ENCODE measurements at places on chromosomes 3 and 15.

DNA sequence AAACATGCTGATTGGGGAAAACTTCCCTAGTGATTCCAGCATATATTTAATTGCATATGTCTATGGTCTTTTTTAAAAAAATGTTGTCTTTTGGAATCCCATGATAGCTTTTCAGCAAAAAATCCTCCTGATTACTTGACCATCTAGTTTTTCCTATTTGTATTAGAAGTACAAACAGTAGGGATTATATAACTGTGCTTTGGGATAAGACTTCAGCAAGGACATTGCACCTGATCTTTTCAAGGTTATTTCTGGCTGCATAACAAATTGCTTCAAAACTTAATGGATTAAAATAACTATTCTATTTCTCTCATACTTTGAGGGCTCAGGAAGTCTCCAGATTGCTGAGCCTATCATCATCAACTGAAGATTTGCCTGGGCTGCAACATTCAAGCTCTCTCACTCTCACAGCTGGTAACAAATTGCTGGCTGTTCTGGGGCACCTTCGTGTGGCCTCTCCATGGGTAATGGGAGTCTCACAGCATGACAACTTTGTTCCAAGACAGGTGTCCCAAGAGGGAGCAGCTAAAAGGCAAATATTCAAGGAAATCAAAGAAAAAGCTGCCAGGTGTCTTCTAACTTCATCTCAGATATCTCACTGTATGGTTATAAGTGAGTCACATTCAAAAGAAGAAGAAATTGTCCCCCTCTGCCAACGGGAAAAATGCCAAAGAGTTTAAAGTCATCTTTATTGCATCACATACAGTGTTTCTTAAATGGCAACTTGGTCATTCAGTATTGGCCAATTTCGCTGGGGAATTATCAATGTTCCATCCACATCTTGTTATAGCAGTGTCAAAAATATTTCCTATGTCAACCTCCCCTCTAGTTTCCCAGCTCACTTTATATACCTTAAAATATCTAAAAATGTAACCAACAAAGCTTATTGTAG is 644.5 kb upstream of the GRM7 start:
- no peak for DNase-seq

GRCh38 chr3:86793786-86794185 is 197.2 kb downstream of the VGLL3 start:
- peak; percentile 93 for DNase-seq

DNA sequence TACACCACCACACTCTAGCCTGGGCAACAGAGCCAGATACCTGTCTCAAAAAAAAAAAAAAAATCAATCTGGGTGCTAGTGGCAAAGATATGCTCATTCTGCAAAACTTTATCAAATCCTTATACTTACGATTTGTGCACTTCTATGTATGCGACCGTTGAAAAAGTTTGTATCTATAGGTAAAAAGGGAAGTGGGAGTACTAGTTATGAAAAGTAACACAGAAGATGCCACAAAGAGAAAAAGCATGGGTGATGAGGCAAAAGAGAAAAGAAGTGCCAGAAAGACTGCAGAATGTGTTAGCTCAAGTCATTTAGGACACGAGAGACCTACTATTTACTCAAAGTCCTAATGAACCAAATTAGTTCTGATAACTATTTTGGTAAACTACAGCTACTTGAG is 407.8 kb downstream of the SHQ1 start:
- no peak for DNase-seq

- DNase-seq: peak; percentile 29
Measured at GRCh38 chr15:22949074-22949547, 31.1 kb downstream of the CYFIP1 start.

DNA sequence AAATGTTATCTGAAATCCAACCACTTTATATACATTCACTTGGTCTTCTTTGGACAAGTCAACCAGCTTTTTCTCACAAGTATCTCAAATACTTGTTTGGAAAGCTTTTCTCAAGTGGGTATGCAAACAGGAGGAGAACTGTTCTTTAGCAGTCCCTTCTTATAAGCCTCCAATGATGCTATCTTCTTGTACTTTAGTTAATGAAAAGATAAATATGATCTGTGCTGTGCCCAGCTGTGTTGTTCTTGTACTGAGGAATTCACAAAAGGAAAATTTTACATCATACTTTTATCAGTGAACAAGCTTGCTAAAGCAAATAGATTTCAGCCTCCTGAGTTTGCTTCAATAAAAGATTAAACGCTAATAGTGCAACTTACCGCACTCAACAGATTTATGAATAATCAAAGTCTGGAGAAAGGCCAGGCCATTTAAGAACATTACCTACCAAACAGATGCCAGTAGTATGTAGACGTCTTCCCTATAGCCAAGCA is 395.2 kb downstream of the MECOM start:
- DNase-seq: no peak

DNA sequence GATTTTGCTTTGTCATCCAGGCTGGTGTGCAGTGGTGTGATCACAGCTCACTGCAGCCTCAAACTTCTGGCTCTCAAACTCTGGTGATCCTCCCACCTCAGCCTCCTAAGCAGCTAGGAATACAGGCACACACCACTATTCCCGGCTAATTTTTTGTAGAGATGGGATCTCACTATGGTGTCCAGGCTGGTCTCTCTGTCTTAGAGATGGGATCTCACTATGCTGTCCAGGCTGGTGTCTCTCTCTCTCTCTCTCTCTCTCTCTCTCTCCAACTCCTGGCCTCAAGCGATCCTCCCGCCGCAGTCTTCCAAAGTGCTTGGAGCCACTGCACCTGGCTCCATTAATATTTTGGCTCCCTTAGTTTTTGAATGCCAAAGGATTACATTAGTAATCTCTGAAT is 17.7 kb downstream of the USF3 start:
- no peak for DNase-seq

GRCh38 chr3:148790851-148791735 is 36.5 kb upstream of the CPB1 start:
- DNase-seq: no peak

GRCh38 chr3:159749406-159749805 is 239.2 kb upstream of the IL12A start:
- no peak for DNase-seq

GRCh38 chr3:136992115-136992514 is 34.3 kb downstream of the IL20RB start:
- DNase-seq: no peak

DNA sequence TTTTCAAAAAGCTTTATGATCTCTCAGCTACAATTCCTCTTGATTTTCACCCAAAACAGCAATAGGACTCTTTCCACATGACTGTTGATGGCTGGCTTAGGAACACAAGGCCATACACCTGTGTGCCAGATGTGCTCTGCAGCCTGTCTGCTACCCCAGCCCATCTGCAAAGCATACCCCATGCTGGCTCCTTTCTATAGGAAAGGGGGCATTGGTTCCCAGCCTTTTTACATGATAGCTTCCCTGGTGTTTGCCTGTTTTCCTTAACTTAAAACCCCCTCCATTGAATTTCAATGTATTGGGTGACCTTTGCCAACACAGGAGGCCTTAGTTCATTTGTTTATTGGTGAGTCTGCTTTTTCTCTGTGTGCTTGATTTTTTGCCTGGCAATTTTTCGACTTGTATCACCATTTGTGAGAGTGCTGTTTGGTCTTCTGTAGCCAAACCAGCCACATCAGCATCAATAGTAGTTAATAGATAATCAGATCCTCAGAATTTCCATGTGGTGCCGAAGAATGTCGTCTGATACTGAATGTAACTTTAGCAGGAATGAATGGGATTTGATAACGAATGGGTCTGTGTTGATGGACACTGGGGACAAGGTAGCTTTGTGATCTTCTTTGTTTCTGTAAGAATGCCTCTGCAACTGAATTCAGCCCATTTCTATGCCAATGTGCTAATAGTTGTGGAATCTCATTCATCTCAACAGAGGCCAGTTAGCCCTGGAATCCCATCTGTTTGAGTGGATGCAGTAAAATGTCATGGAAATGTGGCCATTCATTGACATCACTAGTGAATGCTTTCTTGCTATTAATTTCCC is 272.2 kb upstream of the RARB start:
- peak; percentile 67 for DNase-seq

DNA sequence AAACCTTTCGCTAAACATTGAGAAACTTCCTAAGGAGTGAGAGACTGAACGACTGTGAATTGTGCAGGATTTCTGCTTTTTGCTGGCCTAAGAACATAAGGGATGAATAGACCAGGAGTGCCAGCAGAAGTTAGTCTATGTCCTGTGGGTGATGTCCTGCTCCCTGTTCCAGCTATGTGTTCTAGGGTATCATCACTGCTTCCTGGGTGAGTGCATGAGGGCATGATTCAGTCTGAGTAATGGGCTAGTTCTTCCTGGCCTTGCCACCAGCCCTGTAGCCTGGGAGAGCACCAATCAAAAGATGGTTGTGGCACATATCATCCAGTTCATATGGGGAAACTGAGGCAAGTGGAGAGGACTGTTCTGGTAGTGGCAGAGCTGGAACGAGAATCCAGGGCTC is 153.9 kb upstream of the TPM1 start:
- no peak for DNase-seq

- no peak for DNase-seq
Measured at GRCh38 chr3:111692593-111693552, 97.7 kb upstream of the ZBED2 start.

DNA sequence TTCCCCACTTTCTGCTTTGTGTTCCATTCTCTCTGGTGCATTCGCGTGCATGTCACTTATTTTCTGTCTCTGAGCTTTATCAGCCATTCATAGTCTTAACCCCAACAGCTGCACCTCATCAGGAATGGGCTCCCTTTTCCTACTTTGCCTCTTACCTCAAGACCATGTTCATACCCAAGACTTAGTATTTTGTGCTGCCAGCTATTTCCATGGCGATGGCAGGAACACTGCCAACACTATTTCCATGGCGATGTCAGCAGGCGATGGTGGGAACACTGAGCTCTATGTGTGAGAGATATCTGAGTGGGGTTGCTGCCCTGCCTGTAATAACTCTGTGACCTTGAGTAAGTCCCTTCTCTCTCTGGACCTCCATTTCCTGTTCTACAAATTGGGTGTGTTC is 5.5 kb downstream of the ZNF35 start:
- DNase-seq: no peak

DNA sequence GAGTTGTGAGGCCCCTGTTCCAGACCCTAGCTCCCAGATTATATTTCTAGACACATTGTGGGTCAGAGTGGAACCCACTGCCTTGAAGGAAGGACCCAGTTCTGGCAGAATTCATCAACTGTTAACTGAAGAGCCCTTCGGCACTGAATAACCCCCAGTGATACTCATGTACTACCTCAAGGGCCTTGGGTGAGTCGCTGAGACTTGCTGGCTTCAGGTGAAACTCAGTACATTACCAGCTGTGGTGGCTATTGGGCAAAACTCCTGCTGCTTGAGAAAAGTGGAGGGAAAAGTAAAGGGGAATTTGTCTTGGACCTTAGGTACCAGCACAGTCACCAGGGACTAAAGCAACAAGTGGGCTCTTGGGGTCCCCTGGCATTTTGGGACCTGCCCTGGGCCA is 394.9 kb upstream of the EPHA3 start:
- no peak for DNase-seq

DNA sequence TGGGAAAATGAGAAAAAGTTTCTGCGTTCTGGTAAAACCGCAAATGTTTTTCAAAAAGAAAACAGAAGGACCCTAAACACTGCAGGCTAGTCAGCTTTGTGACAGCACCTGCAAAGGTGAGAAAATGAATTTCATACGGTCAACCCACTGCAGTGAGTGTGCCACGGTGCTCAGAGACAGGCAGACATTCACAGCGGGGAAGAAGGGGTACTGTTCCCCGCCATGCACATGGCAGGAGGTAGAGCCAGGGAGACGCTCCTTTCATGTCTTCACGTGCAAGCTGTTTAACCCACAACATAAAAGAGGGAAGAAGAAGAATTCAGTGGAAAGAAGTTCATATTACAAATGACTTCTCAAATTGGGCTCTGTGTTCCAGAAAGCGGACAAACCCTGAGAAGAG is 109.5 kb downstream of the SEC22A start:
- DNase-seq: no peak

DNA sequence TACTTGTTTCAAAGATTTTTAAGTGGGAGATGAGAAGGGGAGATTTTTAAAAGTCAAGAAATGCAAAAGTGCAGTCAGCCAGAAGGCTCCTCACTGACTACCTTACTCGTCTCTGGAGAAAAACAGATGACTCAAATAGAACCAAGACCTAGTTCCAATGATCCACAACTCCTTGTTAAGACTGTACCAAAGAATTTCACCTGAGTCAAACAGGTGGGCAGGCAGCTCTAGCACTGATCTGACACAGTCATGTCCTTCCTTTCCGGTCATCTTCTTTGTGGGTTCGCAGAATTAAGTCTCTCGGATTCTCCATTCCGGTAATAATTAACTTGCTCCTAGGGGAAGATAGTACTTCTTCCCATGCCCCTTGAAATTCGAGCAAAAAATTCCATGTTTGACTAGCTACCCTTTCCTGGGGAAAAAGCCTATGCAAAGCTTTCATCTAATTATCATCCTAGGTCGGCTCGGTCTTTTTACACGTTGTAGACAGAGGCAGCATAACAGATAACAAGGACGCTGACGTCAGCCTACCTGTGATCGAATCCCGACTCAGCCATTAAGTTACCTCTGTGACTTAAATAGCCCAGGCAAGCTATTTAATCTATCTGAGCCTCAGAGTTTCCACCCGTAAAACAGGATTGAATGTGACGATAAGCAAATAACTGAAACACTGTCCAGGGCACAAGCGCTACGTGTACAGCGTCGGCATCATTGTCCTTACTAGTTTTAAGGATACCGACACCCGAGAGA is 758 bp downstream of the SELENOK start:
- DNase-seq: no peak

DNA sequence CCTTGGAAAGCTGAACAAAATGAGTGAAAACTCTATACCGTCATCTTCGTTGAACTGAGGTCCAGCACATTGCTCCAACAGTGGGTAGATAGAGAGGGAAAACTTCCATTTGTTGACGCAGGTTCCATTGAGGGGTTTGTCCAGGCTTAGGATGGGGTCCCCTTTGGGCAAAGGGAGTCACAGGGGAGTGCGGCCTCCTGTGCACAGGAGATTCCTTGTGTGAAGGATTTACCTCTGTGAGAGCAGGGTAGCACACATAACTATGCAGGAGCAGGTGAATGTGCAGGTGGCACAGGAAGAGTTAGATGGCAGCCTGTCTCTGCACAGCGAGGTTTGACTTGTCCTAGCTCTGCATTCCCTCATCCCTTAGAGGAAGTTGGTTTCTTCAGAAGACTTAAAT is 139.3 kb downstream of the SNRPN start:
- DNase-seq: no peak

GRCh38 chr3:105422645-105423044 is 55.9 kb downstream of the ALCAM start:
- no peak for DNase-seq

GRCh38 chr15:42329161-42329560 is 30.1 kb upstream of the CAPN3 start:
- no peak for DNase-seq

DNA sequence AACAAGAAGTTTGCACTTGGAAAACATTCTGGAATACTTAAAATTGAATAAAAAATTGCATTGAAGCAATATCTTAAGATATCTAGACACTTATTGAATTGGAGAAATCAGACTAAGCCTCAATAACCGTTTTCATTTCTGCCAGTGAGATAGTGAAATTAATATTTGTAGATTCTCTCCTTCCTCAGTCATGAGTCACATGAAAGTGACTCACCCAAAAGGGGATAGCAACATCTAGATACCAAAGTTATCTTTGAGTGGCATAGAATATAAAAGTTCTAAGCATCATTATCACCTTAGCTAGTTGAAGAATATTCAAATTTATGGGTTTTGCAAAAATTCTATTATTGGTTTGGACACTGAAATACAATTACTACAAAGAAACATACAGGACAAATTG is 614.8 kb upstream of the ZNF717 start:
- no peak for DNase-seq
